ENCODE measurements at places on chromosomes 7 and 10. TPM values are rescaled to one million over a fixed set of nuclear protein-coding genes. Genes with fewer than 3 reads are reported as not detected.

DNA sequence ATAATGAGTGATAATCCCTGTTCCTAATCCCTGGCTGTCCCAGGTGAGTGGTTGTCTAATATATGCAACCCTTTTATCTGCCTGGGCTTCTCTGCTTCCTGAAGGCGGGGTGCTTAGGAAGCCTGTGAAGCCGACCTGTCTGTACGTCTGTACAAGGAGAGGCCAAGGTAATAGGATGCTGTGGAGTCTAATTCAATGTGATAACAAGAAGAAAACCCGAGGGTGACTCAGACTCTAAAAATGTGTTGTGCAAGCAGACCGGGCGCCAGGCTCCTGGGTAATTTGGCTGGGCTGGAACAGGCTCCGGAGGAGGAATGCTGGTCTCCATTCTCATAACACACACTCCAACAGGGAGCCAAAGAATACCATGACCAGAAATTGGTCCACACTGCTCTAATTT lies 43.6 kb downstream of the THNSL1 start:
- peak; percentile 47 for DNase-seq

DNA sequence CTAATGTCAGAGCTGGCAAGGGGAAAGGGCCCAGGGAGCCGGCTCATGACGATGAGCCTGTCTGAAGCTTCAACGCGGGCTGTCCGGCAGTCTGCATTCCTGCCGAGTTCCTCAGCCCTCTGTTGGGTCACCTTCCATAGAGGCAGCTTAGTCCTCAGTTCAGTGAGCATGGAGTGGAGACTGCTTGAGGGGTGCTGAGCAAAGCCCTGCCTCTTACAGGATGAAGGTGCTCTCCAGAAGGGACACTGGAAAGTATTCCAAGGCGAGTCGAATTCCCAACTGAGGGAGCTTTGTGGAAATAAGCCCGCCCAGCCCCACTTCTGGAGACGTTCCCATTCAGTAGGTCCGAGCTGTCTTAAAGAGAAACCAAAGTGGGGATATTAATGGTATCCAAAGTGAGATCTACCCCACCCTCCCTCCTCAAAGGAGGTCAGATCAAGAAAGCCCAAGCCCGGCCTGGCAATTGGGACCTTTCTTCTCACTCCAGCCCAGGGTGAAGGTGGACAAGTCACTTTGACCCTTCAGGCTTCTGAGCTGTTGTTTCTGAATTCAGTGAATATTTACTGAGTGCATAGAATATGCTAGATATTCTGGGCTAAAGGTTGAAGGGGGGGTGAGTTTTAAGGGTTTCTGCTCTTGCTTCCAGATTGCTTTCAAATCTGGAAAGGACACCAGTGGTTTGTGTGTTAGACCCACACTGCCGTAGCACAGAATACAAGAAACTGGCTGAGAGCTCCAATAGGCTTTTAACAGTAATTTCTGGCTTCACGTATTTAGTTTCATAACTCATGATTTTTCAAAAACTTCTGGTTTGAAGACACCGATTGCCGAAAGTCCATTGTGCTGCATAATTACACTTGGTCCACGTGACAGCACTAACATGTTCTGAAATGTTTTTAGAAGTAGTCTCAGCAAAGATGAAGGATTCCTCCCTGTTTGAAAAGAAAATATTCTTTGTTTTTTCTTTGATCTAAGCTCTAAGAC lies 3.5 kb downstream of the EGFR start:
- DNase-seq, result no peak

GRCh38 chr7:26200038-26200443 lies 505 bp downstream of the HNRNPA2B1 start:
- DNase-seq, result no peak

DNA sequence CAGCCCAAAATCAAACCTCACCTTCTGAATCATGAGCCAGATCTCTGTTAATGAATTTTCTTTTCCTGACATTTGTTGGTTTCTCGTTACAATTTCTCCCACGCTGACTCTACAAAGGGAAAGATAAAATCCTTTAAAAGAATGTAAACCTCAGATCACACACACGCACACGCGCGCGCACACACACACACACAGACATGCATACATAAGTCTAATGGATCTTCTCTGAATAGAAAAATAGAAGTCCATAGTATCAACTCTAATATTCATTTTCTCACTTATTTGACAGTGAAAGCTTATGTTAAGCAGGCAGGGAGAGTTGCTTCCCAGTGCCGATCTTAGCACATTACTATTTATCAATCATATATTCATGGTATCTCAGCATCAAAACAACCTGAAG lies 1.4 kb downstream of the ETV1 start:
- no peak for DNase-seq

- DNase-seq, result no peak
Observed at GRCh38 chr10:91700788-91701444, 68.0 kb upstream of the PPP1R3C start.

- no peak for DNase-seq
Observed at GRCh38 chr7:67661-68395, 124.5 kb upstream of the FAM20C start.

GRCh38 chr7:128889121-128889520 lies 21.4 kb downstream of the KCP start:
- no peak for DNase-seq

Gene GNAI1
- total RNA-seq, result 8.7 TPM

Gene FAM20C
- 90.8 TPM for total RNA-seq

Gene SUN3
- not detected for total RNA-seq

Gene MYPN
- not detected for total RNA-seq

Gene SPDYE1
- total RNA-seq, result not detected

Gene SPDYE9
- not detected for total RNA-seq

Gene EEPD1
- total RNA-seq, result 14.0 TPM

Gene GATA3
- not detected for total RNA-seq

Gene CPA4
- total RNA-seq, result not detected

Gene FLNC
- total RNA-seq, result 117 TPM
